ENCODE measurements at places on chromosomes 2 and 18.

- DNase-seq, result peak; percentile 52
These were observed 76.5 kb downstream of the ARL4C start for GRCh38 chr2:234420408-234420807.

GRCh38 chr18:50506362-50506761 is 53.5 kb upstream of the MAPK4 start:
- no peak for DNase-seq

- no peak for DNase-seq
These were observed 119.4 kb upstream of the CTDP1 start for GRCh38 chr18:79560042-79560860.

GRCh38 chr18:25503567-25504081 is 151.7 kb upstream of the ZNF521 start:
- no peak for DNase-seq

DNA sequence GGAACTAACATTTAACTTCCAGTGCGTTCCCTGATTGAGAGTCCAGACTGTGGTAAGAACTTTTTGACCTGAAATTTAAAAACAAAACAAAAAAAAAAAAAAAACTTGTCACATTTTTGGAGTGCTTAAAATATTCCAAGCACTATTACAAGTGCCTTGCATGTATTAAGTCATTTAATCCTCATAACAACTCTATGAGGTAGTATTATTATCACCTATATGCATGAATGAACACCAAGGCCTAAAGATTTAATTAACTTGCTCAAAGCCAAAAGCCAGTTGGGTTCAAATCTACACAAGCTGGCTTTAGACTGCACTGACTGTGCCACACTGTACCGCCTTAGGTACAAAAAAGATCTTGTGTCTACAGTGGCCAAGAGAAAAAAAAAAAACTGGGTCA is 35.2 kb downstream of the METTL4 start:
- DNase-seq, result no peak

GRCh38 chr18:62683935-62684334 is 31.4 kb upstream of the PHLPP1 start:
- DNase-seq, result no peak

DNA sequence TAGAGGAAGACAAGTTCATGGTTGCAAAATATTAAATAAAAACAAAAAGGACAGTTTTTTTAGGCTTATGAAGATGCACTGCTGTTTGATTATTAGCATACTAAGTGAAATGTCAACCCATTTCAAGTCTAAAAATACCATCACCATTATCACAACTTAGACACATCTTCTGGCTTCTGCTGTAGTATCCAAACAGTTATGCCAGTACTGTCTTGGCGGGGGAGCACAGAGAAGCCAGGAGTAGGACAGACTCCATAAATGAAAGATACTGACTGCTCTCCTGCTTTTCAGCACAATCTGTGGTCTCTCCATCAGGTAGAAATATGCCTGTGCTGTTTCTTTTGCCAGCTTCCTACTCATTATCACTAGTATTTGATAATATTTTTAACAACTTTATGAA is 179.2 kb upstream of the DSEL start:
- no peak for DNase-seq

DNA sequence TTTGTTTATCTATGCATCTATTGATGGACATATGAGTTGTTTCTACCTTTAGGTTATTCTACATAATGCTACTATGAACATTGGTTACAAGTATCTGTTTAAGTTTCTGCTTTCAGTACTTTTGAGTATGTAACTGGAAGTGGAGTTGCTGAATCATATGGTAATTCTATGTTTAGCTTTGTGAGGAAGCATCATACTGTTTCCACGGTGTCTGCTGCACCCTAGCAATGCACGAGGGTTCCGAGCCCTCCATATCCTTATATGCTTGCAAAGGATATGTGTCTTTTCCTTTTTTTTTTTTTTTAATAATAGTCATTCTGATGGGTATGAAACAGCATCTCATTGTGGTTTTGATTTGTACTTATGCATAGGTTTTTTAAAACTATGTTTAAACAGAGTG is 83.7 kb downstream of the FMNL2 start:
- DNase-seq, result no peak

DNA sequence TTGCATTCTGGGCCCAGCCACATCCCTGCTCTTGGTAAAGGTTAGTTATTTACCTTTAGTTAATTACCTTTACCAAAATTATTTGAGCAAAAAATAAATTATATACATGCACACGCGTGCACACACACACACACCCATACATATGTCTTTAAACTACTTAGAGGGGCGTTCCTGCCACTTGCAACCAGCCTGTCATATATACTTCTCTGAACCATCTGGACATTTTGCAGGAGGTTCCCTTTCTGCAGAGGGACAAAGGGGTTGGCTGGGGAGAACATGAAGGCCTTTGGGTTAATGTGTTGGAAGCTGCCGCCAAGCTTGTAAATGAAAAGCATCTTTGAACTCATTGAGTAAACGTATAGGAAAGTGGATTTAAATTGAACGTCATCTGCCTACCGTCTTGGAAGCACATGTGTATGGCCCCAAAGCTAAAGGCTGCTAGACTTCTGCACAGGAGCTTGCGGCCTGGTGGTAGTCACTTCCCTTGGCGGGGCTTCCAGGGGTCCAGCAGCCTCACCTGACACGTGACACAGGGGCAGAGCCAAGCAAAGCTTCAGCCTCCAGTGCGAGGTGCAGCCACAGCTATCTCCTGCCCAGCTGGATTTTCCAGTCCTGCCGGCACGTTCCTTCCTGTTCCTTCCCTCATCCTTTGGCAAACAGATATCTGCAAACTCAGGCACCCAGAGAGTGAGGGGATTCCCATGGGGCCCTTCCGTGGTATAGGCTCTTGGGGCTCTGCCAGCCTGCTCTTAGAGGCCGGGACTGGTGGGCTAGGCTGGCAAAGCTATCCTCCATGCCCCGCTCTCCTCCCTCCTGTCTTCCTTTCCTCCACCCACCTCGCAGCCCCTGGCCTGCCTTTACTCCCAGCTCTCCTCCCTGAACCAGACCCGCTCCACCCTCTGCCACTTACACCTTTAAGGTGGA is 46.1 kb downstream of the SERTAD2 start:
- DNase-seq, result no peak

DNA sequence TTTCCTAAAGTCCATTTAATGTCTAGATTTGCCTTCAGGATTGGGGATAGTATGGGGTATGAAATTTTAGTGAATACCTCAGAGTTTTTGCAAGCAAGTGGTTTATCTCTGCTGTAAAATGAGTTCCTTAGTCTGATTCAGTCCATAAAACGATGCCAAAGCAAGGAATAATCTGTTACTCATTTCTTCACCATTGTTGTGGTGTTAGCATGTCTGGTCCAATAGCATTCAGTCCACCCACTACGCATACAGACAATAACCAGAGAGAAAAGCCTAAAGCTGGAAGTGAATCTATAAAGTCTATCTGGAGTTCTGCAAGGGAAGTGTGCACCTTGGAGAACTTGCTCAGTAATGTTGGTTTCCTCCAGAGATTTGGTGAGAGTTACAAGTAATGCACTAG is 12.9 kb upstream of the DPP4 start:
- no peak for DNase-seq

- DNase-seq, result no peak
These were observed 13.1 kb upstream of the ROCK2 start for GRCh38 chr2:11357428-11357972.

DNA sequence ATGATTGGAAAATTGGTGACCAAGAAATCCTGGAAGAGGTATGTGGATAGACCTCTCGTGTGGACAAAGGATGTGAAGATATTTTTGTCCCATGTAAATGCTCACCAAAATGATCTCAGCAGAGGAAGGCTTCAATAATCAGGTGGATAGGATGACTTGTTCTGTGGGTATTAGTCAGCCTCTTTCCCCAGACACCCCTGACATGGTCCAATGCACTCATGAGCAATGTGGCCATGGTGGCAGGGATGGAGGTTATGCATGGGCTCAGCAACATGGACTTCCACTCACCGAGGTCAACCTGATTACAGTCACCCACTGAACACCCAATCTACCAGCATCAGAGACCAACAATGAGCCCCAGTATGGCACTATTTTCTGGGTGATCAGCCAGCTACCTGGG is 20.2 kb downstream of the CHRNA1 start:
- DNase-seq, result no peak

DNA sequence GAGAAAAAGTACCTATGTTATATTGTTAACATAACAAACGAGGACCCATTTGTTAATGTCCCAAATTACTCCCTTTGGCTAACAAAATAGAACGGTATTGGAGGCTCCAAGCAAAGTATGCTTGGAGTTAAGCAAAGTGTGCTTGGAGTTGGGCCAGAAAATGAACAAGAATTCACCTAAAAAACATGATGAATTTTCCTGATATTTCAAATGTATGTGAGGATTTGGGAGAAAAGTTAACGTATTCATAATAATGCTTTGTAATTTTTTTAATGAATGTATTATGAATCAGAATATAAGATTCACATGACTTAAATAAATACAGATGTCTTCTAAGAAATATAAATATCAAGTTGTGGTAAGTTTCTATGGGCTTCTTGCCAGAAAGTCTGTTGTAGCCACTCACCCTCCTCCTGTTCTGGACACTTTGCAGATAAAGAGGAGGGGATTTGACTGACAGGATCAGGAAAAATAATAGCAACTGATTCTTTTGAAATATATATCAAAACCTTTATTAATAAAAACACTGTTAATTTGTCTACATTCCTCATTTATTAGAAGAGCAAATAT is 423.7 kb upstream of the MMADHC start:
- DNase-seq, result no peak

DNA sequence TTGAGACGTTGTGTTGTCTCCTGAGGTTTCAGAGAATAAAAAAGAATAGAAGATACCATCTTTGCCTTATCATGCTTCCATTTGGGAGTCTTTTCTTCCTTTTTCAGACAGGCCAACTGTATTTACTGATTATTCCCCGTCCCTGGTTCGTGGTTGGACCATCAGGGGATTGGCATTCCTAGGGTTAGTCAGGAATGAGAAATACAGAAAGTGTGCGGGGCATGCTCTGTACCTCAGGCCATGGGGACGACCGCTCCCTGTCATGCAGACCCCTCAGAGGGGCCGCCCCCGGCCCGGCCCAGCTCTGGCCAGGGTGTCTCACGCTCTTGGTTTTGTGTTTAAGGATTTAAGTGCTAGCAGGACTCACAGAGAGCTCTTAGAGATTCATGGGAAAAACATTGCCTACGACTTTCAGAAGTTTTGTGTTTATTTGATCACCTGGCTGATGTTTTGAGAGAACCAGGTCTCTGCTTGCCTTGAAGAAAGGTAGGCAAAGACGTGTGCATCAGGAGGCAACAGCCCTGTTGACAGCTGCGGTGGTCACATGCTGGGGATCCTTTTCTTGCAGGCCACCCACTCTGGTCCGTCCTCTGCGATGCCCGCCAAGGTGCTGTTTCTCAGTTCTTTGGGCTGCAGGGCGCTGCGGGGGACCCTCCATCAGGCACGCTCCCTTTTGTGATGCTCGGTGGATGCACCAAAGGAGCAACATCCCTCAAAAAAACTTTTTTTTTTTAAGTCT is 317.8 kb downstream of the AGAP1 start:
- DNase-seq, result no peak

DNA sequence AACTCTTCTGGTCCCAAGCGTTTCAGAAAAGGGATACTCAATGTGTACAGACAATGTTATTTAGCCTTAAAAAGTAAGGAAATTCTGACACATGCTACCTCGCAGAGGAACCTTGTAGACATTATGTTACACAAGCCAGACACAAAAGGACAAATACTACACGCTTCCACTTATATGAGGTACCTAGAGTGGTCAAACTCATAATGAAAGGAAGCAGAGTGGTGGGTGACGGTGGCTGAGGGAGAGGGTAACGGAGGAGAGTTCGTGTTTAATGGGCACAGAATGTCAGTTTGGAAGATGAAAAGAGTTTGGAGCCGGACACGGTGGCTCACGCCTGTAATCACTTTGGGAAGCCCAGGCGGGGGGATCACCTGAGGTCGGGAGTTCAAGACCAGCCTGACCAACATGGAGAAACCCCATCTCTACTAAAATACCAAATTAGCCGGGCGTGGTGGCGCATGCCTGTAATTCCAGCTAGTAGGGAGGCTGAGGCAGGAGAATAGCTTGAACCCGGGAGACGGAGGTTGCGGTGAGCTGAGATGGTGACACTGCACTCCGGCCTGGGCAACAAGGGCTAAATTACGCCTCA is 1.4 kb downstream of the MCM6 start:
- DNase-seq, result no peak

DNA sequence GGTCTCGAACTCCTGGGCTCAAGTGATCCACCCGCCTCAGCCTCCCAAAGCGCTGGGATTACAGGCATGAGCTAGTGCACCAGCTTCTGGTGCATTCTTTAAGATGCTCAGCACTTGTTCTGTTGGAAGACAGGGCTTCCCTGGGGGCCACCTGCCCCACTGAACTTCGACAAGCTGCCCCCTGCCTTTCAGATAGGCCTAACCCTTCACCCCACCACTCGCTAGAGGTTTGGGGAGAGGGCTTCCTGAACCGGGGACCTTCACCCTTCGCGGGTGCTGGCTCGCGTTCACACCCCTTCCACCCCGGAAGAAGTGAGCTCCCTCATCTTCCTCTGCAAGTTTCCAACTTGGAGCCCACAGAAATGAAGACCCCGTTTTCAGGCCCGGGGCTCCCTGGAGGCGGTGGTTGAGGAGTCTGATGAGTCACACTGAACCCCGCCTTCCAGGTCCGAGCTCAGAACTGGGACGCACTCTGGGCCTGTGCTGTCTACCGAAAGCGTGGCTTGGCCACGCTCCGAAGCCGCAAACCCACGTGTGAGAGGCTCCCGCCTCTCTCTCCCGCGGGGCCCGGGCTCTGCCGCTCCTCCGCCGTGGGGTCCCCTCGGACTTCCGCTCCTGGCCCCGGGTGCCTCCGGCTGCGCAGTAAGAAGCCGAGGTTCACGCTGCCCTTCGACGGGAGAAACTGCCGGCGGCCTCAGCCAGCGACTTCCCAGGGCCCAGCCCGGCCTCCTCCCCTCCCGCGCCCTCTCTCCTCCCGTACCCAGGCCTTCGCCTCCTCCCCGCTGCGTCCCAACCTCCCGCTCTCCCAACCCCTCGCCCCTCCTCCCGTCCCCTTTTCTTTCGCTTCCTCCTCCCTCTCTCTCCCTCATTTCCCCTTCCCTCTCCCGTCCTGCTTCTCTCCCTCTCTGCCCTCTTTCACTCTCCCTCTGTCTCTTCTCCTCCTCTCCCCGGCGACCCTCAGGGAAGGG is 47.5 kb upstream of the SP3 start:
- DNase-seq, result peak; percentile 33

- DNase-seq, result no peak
These were observed 204.8 kb downstream of the RBM43 start for GRCh38 chr2:151056870-151057269.

DNA sequence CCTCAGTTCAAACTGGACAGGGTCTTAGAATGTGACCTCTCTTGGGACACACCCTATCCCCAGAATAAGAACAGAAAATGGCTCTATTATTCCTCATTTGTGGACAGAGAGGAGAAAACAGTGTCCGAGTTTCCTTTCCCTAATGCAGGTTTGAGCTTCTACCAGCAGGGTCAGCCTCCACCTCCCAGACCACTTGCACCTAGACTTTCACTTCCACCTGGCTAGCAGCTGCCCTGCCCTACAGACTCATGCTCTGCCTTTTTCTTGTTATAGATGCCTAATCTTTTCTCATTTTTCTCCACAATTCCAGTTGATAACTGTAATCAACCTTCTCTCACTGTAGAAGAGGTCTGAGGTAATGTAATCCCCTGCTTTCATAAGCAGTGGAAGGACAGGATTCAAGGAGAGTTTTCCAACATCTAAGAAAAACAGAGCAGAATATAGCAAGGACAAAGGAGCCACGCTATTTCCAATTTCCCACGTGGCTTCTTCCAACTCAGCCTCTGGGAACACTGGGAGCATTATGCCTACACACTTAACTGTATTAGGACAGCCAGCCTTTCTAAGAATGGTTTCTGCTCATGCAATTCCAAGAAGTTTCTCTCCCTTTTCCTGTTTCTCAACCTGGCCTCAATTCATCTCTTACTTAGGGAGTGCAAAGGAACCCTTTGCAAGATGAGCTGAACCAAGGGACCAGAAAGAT is 239.8 kb downstream of the BCL11A start:
- DNase-seq, result no peak

Data from CD4-positive, alpha-beta T cell treated with Interleukin-4 for 1 hour (primary cell).